ENCODE measurements at places on chromosomes 5 and 9.

GRCh38 chr5:157778121-157778805 is 34.8 kb downstream of the LSM11 start:
- no peak for DNase-seq

DNA sequence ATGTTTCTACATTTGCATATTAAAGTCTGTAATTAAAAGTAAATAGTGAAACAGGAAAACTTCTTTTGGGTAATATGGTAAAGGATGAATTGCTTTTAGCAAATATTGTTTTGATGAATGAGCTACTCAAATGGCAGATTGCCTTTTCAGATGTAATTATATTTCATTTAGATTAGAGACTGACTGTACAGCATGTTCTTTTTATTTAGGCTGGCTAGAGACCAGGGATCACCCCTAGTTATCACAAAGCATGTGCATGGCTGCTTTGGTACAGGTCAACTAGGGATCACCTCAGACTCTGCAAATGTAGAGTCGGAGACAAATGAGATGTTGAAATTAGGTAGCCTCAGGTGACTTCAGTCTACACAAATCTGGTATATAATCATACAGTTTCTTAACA is 214.9 kb upstream of the SEMA6A start:
- DNase-seq, result no peak

GRCh38 chr5:147750065-147750464 is 32.5 kb downstream of the JAKMIP2 start:
- DNase-seq, result no peak

DNA sequence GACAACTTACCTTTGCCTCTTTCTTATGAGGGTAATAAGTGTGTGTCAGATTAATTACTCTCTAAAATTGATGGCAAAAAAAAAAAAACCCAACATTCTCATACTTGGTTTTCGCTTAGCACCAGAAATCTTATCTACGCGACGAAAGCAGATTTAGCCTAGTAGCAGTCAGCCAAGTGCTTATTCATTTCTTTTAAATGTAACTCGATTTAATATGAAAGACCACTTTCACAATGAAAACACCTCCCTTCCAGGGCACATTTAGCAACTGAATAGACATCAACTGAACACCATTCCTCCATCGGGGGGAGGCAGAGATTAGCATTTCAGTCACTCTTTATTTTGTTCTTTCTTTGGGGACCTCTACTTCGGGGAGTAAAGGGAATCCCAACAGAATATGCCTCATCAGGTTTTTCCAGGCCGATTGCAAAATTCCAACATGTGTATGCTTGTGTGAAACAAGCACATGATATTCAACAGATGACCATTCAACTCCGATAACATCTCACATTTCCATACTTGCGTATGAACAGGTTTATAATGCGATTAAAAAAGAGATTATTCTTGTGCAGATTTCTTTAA is 124.1 kb upstream of the RETREG1 start:
- DNase-seq, result no peak

- DNase-seq, result no peak
Measured at GRCh38 chr9:114499941-114500696, 5.2 kb downstream of the WHRN start.

DNA sequence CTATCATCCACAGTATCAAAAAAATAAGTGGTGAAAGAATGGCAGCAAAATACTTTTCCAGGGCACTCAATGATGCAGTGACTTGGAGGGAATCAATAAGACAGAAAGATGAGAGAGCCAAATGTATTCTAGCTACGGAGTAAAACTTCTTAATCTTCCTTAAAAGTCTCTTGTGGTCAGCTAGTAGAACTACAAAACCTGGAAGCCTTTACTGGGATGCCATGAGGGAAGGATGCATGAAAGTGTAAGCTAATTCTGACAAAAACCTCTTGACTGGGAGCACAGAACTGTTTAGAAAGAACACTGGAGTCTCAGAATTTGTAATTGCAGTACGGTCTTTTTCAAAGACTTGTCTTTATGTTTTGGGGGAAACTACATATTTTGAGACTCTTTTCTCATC is 432.8 kb upstream of the PTPRD start:
- DNase-seq, result no peak

DNA sequence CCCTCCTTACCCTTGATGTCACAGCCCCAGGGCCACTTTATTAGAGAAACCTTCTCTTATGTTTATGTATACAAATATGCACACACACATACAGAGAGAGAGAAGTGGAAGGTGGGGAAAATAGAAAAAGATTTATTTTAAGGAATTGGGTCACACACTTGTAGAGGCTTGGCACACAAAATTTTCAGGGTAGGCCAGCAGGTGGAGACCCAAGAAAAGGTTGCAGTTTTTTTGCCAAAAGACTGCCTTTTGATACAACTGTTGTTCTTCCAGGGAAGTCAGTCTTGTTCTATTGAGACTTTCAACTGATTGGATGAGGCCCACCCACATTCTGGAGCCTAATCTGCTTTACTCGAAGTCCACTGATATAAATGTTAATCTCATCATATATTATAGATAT is 131.1 kb upstream of the PPP1R2B start:
- no peak for DNase-seq

DNA sequence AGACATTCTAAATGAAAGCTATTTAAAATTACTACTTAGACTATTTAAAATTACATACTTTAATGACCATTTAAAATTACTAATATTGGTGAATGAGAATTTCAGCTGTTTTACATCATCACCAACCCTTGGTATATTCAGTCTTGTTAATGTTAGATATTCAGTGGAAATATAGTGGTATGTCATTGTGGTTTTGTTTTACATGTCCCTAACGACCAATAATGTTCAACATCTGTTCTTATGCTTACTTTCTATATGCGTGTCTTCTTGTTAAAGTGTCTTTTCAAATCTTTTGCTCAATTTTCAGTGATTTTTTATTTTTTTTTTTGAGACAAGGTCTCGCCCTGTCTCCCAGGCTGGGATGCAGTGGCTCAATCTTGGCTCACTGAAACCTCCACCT is 279.3 kb upstream of the TARS1 start:
- DNase-seq, result no peak

DNA sequence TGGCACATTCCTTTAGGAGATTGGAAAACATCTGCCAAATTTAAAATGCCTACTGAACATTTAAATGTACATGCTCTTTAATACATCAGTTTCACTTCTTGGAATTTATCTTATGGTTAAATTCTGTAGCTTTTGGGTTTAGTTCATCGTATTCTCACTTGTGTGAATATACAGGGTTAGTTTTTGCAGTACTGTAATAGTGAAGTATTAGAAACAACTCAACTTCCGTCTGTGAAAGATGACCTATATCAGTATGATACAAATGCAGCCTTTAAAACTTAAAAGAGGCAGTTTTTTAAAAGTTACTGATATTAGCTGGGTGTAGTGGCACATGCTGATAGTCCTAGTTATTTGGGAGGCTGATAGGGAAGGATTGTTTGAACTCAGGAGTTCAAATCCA is 57.2 kb downstream of the CDC42SE2 start:
- DNase-seq, result no peak

DNA sequence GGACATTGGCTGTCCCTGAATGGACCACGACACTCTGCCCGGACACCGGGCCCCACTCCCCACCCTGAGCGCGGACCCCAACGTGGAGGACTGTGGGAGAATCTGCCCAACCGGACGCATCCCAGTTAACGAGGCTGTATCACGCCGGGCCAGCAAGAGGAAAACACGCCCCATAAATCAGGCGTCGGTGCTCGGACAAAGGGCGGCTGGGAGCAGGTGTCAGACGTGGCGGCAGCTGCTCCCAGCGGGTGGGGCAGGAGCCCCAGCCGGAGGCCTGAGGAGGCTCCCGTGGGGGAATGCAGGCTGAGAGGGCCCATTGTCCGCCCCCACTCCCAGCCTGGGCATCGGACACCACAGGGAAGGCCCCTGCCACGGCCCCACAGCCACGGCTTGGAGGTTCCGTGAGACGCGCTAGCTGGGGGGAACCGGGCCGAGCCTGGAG is 19.2 kb downstream of the NOTCH1 start:
- no peak for DNase-seq

DNA sequence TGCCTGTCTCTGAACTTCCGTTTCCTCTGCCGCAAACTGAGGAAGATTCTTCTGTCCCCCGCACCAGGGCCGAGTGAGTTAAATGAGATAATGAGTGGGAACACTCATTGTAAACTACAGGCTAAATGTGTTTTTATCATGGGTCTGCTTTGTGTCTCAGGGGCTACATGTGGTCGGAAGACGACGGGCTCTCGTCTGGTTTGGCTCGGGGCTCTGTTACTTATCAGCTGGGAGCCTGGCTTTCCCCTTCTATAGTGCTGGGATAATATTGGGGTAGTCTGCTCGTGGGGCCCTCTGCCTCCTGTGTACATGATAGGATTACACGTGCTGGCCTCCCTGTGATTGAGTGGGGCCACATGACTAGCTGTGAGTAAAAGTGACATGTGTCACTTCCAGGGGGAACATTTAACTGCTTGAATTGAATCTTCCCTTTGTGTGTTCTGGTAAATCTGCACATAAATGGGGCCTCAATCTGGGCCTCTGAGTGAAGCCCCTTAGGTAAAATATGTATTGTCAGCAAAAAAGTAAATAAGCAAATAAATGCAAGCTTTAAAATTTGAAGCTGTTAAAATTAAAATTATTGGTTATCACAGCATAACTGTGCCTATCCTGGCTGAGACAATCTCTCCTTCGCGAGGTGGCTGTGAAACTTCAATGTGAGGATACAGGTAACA is 86.9 kb upstream of the SH3PXD2B start:
- DNase-seq, result no peak

DNA sequence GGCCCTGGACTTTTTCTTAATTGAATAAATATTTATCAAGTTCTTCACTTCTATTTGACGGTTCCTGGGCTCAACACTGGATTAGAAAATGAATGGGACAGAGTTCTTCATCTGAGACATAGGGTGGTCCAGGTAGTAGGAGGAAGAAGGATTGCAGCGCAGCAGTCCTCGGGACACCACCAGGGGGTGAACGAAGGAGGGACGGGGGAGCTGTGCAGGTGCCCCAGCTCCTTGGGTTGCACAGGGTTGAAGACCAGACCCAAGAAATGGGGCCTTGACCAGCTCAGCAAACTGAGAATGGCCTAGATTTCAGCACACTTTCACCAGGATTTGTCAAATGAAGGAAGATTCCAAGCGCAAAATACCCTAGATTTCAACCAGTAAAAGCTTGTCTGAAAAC is 29.5 kb downstream of the ABL1 start:
- peak; percentile 51 for DNase-seq

DNA sequence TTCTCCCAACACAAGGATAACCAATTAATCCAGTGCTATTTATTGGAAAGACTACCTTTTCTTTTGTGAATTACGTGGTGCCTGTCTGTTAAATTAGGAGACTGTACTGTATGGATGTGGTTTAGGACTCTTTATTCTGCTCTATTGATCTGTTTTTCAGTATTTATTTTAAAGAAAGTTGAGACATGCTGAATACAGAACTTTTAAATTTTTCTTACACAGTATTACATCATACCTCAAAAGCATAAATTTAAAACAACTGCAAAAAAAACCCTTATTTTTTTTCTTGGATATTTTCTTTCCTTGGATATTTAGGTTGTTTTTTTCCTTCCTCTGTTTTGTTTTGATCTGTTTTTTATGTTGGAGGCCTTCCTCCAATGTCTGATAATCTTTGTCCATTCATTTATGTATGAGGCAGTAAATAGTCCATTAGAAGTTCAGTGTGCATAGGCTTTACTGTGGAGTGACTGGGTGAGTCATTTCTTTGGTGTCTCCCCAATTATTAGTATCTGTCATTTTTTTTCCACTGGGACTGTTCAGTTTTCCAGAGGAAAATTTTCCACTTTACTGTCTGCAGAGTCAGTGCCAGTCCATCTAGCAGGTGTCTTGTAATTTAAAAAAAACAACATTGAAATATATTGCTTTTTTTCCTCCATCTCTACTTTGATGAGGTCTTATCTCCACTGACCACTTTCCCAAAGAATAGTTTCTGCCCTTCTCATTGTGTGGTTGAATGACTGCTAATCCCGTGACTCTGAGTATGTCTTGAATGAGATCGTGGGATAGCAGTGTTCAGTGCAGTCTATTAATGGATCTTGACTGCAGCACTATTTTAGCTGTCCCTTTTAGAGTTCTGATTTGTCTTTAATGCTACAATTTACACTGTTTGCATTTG is 15.2 kb downstream of the CYSTM1 start:
- DNase-seq, result no peak

DNA sequence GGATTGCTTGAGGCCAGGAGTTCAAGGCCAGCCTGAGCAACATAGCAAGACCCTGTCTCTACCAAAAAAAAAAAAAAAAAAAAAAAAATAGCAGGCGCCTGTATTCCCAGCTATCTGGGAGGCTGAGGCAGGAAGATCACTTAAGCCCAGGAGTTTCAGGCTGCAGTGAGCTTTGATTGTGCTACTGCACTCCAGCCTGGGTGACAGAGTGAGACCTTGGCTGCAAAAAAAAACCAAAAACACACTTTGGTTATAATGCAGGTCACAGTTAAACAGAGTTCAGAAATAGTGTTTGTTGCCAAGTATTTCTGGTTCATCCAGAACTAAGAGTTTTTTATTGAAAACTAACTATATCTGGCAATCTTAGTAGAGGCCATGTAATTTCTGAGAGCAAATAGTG is 24.1 kb upstream of the IL6ST start:
- DNase-seq, result no peak

GRCh38 chr5:59007460-59008063 is 424.7 kb downstream of the RAB3C start:
- DNase-seq, result no peak

DNA sequence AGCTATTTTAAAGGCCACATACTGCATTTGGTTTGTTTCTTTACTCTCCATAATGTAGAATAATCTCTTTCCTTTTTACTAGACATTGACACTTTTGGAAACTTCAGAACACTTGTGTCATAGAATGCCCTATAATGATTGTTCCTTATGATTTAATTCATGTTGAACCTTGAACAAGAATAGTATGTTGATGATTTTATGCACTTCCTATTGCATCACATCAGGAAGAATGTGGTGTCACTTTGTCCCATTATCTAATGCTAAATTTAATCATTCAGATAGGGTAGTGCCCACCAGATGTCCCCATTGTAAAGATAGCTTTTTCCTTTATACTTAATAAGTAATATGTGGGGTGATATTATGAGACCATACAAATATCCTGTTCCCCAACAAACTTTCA is 19.4 kb upstream of the DEPDC1B start:
- no peak for DNase-seq

- no peak for DNase-seq
Measured at GRCh38 chr9:76159293-76159926, 234.8 kb downstream of the RFK start.

DNA sequence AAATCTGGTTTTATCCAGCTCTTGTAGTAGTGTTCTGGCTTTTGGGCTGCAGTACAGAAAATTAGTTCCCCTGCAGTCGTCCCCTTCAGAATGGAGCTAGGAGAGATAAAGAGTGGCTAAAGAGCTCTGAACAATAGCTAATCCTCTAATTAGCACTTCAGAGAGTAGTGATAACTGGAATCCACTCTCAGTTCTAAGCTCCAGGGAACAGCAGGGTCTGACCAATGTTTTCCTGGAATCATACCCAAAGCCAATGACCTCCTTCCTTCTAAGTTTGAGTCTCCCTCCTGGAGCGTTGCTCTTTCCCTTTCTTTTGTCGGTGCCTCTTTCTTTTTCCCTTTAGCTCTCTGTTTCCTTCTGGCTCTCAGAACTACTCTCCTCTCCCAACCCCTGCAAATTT is 47.4 kb downstream of the MFAP3 start:
- no peak for DNase-seq

- no peak for DNase-seq
Measured at GRCh38 chr5:151683986-151684588, 2.6 kb downstream of the SPARC start.

GRCh38 chr5:111730659-111731382 is 26.2 kb downstream of the NREP start:
- DNase-seq, result no peak
